NAMALWA (cell line): ENCODE measurements at places on chromosomes 1 and 21.

- no peak for DNase-seq
Measured at GRCh38 chr1:18278946-18279345, 171.3 kb downstream of the IGSF21 start.

- no peak for DNase-seq
Measured at GRCh38 chr21:42258885-42259407, 40.0 kb downstream of the ABCG1 start.

DNA sequence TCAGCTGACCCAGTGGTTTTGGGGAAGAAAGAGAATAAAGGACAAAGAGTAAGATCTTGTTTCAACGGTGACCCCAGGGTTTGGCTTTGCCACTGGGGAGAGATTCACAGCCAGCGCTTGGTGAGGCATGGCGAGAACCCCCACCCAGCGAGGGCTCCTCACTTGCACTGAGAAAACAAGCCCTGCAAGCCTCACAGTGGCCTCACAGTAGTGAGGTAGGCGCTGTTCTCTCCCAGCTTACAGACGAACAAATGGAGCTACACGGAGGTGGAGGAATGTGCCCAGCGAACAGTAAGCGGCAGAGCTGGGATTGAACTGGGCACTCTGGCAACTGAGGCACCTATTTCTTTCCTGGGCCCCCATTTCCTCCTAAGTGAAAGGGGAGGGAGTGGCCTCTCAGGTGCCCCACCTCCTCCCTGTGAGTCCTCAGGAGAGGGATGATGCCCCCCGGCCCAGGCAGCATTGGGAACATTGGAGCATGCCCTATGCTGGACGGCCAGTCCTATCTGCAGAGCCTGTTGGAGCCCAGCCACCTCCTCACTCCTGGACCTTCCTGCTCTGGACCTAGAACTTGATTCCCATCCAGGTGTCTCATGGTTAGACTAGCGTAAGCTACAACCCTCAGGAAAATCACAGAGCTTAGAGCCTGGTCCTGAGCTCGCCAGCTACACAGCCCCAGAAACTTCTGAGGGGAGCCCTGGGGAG is 73.4 kb upstream of the EDN2 start:
- DNase-seq = no peak

DNA sequence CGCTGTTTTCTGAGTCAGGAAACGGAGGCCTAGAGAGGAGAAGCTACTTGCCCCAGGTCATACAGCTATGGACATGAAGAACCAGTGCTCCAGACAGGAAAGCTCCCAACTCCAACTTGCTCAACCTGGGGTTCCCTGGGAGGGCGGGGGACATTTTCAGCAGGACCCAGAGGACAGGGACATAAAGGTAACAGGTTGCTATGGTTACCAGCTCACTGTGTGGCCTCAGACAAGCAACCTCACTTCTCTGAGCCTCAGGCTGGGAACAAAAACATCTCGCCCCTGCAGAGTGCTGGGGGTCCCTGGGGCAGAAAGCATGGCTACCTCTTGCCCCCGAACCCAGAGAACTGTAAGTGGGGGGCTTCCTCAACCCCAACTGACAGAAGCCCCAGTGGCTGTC is 16.1 kb downstream of the FBXO2 start:
- DNase-seq = no peak

GRCh38 chr1:70319750-70320149 is 34.8 kb downstream of the ANKRD13C start:
- DNase-seq = no peak

DNA sequence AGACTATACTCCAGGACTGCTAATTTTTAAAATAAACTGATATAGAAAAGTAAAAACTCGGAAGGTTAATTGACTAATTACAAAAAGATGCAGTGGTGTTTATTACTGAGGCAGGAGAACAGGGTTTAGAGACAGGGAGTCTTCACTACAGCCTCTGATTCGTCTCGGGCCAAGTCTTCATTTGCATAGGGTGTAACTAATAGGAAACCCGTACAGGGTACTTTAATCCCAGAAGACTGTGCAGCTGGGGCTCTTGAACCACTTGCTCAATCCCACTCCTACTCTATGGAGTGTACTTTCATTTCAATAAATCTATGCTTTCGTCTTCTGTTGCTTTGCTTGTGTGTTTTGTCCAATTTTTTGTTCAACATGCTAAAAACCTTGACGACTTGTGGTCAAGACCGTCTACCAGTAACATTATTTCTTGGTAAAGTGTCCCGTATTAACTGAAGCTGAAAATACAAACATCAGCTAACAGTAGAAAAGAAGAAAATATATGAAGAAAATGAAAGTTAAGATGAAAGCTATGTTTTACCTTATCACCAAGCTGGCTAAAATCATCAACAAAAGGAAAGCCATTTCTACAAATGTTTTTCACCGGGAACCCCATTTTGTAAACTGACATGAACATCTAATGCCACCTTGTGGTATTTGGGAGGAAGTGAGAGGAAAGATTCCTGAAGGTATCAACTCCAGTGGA is 8.0 kb downstream of the SDHB start:
- peak; percentile 77 for DNase-seq

GRCh38 chr1:27570784-27571183 is 33.2 kb downstream of the AHDC1 start:
- DNase-seq = no peak

DNA sequence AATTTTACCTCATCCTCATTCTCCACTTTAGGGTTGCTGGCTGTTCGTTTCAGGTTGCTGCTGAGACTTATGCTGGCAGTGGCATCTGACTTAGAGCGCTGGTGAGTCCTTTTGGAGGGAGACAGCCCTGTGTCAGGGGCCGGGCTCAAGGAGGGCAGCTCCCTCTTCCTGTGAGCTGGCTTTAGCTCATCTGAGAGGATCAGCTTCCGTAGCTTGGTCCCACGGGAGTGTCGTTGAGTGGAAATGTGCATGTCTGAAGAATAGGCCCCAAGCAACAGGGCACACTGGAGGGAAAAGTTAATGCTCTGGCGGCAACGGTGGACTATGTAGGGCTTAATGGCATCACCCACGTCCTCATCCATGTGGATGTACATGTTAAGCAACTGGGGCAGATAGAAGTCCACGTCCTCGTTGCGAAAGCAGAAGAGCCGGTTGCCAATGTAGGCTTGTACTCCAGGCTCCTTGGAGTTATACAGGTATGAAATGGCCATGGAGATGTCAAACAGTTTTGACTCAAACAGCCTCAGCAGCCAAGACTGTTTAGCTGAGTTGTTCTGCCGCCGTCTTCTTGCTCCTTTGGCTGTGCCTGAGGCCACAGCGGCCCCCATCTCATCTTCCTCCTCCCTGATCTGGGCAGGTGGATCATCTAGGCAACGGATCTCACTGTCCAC is 11.5 kb downstream of the PI4KB start:
- DNase-seq = no peak

DNA sequence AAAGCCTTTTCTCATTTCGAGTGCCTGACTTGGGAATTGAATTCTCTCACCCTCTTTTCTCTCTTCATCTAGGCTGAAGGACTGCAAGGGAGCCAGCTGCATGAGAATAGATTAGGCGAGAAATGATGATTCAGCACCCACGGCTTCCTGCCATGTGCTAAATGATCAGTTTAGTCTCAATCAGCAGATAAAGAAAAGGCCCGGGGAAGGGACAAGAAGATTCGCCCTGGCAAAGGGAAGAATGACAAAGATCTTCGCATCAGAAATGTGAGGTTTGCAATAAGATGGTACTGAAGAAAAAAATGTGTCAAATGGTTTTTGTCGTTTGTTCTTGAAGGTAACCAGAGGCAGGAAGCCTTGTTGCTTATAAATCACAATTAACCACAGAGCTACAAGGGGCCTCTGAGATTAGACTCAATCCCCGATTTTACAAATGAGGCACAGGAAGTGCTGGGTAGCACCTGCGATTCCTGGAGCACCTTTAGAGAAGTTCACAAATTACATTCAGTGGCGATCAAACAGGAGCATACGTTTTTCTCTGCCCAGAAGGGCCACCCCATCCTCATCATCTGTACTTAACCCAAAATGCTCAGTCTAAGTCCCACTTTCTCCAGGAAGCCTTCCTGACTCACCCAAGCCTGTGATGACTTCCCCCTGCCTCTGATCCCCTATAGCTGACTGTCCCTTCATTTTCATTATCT is 183.4 kb downstream of the ZNF281 start:
- DNase-seq = no peak

DNA sequence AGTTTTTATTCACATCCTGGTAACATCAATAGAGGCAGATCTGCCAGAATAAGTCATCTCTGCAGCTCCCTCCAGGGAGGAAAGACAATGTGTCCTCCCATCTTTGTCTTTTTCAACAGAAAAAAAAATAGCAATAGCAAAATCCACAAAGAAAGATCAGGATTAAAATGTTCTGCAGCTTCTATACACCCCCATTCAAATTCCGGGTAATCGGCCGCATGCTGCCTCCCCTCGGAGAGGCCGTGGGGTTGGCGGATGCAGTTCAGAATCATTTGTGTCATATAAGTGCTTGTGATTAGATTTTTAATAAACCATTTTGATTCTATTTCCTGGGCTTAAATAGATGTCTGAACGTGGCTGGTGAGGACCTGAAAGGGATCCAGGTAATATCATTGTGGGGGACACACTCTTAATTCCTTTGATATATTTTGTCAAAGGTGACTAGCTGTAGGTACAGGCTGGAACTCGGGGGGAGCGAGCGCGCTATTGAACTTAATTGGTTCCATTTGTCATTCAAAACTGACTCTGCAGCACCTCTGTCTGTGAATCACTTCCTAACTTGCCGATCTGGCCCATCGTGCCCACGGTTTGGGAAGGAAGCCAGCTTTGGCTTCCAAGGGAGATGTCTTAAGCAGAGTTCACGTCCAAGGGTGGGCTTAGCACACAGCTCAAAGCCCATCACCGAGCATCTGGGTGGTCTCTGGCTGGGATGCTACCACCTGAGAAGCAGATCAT is 85.6 kb upstream of the ARHGEF16 start:
- no peak for DNase-seq

GRCh38 chr1:41791667-41792484 is 126.8 kb downstream of the HIVEP3 start:
- DNase-seq = no peak

GRCh38 chr1:18352636-18353265 is 128.0 kb upstream of the KLHDC7A start:
- no peak for DNase-seq

DNA sequence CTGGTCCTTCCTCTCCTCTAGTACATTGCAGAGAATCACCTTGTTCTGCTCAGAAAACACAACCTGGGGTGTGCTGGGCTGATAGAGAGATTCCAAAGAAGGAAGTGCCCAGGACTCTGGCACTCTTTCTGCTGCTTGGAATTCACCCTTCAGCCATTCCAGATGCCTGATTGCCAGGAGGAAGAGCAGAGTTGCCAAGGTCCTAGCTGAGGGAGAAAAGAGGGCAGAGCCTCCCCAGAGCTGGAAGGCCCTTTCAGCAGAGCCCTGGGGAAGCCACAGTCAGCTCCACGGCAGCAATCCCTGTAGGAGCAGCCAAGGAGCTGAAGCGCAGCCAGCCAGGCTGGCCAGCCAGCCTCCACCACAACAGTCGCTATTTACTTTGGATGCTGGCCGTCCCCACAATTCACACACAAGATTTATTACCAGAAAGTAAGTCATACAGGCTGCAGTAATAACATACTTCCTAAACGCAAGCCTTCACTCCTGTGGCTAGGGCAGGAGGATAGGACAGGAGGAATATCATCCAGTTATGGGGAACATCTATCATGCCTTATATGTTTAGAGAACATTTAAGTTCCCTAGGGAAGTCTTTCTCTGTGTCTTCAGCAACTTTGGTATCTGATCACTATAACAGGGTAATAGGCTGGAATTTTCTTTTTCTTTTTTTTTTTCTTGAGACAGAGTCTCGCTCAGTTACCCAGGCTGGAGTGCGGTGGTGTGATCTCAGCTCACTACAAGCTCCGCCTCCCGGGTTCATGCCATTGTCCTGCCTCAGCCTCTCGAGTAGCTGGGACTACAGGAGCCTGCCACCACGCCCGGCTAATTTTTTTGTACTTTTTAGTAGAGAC is 36.6 kb upstream of the SLC44A3 start:
- no peak for DNase-seq

- no peak for DNase-seq
Measured at GRCh38 chr1:119091618-119092017, 48.8 kb downstream of the WARS2 start.

DNA sequence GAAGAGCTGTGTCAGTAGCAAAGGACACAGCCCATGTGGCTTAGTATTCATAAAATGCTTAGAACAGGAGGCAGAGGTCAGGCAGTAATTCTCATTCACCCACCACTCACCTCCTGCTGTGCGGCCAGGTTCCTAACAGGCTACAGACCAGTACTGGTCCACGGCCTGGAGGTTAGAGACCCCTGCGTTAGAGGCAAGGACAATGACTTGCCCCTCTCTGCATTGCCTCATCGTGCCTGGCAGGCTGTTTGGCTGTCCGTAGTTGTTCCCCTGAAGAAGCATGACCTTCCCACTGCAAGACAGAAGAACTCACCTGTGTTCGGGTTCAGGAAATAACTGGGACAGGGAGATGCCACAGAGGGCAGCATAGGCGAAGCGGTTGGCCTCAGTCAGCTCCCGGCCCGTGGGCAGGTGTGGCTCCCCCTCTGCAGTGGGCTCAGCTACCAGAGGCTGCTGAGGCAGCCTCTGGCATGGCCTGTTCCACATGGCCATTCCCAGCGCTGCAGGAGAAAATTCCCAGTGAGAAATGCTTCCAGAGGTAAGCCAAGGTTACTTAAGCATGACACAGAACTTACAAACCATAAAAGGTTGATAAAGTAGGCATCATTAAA is 19.3 kb downstream of the TMCO4 start:
- no peak for DNase-seq

DNA sequence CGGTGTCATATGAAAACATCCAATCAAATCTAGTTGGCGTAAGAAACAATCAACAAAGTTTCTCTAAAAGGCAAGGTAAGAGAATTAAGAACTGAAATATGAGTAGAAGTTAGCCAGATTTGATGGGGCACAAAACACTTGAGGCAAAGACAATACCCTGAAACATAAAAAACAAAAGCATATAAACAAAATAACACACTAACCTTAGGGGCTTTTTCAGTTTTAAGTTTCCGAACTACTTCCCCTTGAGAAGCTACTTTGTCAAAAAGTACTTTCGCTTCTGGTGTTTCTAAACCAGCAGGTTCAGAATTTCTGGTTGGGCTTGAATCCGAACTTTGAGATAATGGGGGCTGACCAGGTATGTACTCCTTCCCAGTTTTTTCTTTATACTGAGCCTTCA is 57.9 kb downstream of the EPRS1 start:
- peak; percentile 12 for DNase-seq

GRCh38 chr1:197127246-197127912 is 19.1 kb downstream of the ASPM start:
- no peak for DNase-seq

GRCh38 chr1:184802354-184803179 is 47.9 kb upstream of the EDEM3 start:
- DNase-seq = no peak

- no peak for DNase-seq
Measured at GRCh38 chr1:116382321-116382720, 9.3 kb downstream of the ATP1A1 start.

GRCh38 chr1:172054172-172054571 is 212.9 kb downstream of the DNM3 start:
- no peak for DNase-seq
